NCI-H1048 (cell line): ENCODE measurements at places on chromosomes 2 and 18.
A peak's percentile ranks its signal among the peaks of the same experiment; 100 is the strongest.

DNA sequence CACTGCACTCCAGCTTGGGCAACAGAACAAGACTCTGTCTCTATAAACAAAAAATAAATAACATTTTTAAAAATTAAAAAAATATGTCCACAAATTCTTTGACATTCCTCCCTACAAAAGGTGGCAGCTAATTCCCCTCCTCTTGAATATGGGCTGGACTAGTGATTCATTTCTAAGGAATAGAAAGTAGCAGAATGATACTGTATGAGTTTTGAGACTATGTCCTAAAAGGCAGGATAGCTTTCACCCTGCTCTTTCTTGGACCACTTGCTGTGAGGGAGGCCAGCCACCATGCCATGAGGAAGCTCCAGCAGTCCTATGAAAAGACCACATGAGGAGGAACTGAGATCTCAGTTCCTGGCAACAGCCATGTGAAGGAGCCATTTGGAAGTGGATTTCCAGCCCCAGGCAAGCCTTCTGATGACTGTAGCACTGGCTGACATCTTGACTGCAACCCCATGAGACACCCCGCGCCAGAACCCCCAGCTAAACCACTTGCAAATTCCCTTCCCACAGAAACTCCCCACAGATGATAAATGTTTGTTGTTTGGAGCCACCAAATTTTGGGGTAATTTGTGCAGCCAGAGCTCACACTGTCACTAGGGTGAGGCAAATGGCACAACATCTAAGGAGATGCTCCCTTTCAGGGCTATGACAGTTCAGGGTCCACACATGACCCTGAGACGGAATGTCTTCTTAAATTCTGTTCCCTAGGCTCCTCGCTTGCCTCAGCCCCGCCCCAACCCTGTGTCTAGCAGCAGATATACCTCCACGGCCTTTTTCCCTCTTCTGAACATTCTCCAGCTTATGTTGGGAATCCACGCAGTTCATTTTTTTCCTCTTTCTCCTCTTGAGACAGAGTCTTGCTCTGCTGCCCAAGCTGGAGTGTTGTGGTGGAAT, 17.1 kb upstream of the ATOH8 start:
- DNase-seq = no peak

- DNase-seq = no peak
Measured at GRCh38 chr2:234823196-234823876, 128.5 kb upstream of the SH3BP4 start.

DNA sequence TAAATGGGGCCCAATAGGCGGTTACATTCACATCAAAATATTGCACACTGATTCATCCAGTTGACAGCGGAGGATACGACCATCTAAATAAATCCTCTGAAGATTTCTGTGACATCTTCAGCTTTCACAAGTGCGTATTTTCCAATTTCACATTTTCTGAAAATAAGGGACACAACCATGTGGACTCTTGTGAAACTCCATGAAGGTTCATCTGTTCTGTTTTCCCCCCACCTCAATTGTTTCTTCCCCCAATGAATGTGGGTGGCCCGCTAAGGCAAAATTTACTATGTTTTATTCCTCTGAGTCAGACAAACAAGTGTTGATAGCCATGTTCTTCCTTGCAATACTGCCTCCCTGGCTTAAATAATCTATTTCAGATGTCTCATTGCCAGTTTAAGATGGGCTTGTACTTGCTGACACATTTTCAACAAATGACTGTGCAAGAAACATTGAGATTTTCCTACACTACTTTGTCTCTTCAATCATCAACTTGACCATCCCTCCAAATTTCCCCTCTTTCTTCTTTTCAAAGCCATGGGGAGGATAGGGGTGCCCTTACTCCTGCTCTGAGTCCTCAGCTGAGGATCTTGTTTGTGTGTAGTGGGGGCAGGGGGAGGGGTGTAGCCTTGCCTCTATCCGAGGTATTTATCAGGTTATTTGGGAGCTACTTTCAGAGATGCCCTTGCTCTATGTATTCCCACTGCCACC, 78.2 kb downstream of the BCL11A start:
- no peak for DNase-seq

- no peak for DNase-seq
Measured at GRCh38 chr2:57848723-57849122, 197.9 kb upstream of the VRK2 start.

- DNase-seq = no peak
Measured at GRCh38 chr18:35514752-35515459, 17.1 kb upstream of the INO80C start.

- DNase-seq = no peak
Measured at GRCh38 chr2:207530160-207531031, 634 bp downstream of the CREB1 start.

GRCh38 chr2:56749152-56749752, 565.5 kb downstream of the CCDC85A start:
- DNase-seq = peak; percentile 12

GRCh38 chr2:203578759-203579643, 43.9 kb upstream of the RAPH1 start:
- peak; percentile 20 for DNase-seq

DNA sequence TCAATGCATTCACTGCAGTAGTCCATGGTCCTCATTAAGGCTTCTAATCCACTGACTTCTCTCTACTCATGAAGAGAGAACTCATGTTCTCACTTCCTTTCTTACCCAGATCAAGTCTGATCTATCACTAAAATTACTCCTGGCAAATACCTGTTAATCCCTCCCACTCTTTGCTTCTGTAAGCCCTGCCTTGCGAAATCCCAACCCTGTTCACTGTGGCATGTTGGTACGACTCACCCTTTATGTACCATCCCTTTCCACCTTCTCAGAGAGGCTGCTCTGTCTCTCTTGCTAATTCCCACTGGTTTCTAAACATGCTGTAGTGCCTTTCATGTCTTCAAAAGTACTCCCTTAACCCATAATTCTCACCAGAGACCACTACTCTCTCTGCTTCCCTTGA, 272.2 kb upstream of the ACVR2A start:
- DNase-seq = no peak

- DNase-seq = no peak
Measured at GRCh38 chr18:6737833-6738232, 8.3 kb downstream of the ARHGAP28 start.

GRCh38 chr18:75341267-75341666, 86.2 kb downstream of the SMIM21 start:
- DNase-seq = no peak

GRCh38 chr2:201953396-201953795, 80.3 kb upstream of the FZD7 start:
- DNase-seq = no peak

GRCh38 chr2:180456801-180457200, 449.7 kb upstream of the CWC22 start:
- DNase-seq = no peak

GRCh38 chr2:225086915-225087314, 44.6 kb upstream of the DOCK10 start:
- no peak for DNase-seq

- no peak for DNase-seq
Measured at GRCh38 chr2:67561457-67561965, 164.4 kb downstream of the ETAA1 start.

- no peak for DNase-seq
Measured at GRCh38 chr18:50863840-50864375, 15.0 kb upstream of the ME2 start.

DNA sequence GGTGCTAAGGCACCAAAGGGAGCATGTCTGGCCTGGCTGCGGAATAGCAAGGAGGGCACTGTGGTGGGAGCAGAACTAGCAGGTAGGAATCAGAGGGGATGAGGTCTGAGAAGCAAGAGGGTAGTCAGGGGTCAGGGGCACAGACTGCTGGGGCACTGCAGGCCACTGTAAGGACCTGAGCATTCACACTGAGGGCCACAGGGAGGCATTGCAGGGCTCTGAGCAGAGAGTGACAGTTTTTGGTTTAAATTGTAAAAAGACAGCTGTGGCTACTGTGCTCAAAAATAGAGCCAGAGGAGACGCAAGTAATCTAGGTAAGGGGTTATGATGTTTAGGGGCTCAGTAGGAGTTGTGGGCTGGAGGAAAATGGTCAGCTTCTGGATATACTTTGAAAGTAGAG, 41.5 kb downstream of the ARHGAP25 start:
- no peak for DNase-seq

GRCh38 chr18:78627551-78628346, 351.9 kb upstream of the SALL3 start:
- DNase-seq = no peak

DNA sequence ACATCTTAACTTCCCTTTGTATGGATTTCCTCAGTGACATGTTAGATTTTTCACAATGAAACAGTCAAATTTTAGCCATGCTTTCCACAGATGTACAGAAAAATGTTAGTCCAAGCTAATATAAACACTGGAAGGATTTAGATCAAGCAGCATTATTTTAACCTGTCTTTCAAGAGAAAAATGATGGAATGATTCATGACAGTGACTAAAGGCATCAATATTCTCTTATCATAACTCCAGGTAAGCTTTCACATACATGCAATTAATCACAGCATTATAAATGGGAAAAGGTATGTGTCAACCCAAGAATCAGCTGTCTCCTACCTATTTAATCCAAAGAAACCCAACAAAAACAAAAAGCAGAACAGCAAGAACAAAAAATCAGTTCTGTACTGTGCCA, 92.7 kb downstream of the NCKAP5 start:
- no peak for DNase-seq

DNA sequence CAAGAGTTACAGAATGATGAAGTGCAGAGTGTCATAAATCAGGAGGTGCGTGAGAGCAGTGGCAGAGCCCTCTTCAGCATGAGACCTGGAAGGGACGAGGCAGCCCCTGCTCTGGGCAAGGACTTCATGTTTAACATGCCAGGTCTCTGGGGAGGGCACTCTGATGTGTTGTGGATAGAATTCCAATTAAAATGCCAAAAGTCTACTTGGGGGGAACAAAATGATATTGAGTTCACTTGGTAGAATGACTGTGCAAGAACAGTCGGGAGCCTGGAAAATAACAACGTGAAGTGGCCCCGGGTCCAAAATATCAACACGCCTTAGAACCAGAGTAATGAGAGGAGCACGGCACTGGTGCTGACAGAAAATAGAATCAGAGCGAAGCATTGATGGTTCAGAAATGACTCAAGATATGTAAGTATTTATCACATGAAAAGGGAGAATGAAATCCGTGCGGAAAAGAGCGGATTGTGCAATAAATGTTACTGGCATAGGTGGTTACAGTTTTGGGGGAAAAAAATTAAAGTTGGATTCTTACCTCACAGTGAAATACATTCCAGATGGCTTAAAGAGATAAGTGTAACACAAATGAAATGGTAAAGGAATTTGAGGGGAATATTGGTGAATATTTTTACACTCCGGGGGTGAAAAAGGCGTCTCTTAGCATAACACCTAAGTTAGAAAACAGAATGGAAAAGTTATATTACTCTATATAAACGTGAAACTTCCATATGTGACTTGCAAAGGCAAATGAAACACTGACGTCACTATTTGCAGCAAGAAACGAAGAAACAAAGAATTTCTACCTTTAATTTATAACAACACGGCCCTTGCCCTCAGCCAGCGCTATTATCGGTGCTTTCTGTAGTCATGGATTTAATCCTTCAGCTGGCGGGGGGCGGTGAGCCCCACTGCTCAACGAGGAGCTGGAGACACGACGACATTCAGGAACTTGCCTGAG, 159.4 kb upstream of the TWIST2 start:
- DNase-seq = no peak

DNA sequence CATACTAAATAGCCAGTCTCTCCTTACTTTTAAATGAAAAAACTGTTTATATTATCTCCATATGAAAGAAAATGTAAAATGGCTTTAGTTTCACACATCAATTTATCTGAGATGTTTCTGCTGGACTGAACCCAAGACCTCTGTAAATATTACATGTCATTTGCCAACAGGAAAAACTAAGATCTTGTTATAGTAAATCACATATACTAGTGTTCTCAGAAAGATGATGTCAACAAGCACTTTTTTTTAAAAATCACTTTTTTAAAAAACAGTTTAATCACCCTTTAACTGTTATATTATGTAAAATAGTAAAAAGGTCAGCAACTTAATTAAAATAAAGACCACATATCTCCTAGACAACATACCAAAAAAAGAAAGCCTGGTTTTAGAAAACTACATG, 46.3 kb downstream of the PTPN2 start:
- no peak for DNase-seq

- DNase-seq = no peak
Measured at GRCh38 chr2:160203007-160203406, 2.9 kb upstream of the ITGB6 start.

GRCh38 chr2:127608061-127609030, 37.6 kb upstream of the GPR17 start:
- no peak for DNase-seq

DNA sequence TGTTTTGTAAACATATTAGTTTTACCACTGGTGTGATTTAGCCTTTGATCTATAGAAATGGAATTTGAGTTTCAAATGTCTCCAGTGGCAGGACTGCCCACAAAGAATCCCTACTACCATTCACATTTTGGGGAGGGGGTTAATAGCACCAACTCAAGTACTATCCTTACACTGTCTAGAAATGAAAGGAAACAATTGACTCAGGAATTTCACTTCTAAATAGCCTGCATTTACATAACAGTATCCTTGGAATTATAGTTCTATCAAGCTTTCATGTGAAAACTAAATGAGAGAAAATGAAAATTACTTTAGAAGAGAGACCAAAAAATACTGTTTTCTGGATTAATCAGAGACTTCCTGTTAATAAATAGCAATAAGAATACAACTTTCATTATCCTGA, 7.5 kb upstream of the CCDC93 start:
- no peak for DNase-seq

DNA sequence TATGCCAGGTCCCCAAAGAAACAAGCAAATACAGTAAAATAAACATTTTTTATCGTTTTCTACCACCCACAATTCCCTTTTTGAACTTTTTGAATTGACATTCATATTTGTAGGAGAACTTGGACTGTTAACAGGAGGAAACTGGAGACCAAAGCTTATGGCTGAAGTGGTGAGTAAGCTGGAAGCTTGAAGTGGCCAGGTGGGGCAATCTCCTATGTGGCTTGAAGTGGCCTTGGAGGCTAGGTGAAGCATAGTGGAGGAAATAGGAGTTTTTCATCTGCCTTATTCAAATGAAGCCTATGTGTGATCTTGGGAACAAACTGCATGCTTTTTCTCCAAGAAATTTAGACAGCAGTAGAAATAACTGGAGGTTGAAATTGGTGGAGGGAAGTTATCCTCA, 962.9 kb upstream of the FANCL start:
- no peak for DNase-seq

GRCh38 chr18:5779922-5780321, 115.4 kb downstream of the TMEM200C start:
- DNase-seq = no peak

GRCh38 chr2:12273111-12273510, 443.6 kb upstream of the TRIB2 start:
- no peak for DNase-seq

DNA sequence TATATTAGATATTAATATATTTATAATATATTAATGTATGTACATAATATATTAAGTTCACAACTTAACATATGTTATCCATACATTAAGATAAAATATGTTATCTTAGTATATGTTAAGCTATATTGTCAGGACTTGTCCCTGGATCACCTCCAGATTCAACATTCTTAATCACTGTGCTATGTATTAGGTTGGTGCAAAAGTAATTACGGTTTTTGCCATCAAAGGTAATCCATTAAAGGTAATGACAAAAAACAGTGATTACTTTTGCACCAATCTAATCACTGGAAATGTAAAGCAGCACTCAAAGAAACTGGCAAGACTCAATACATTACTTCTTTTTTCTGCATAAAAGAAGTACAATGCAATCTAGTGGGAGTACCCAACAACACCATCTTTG, 1099.0 kb upstream of the SLC39A10 start:
- DNase-seq = no peak

GRCh38 chr2:95077530-95077825, 44.1 kb downstream of the MRPS5 start:
- no peak for DNase-seq

GRCh38 chr2:223235986-223236385, 184.0 kb downstream of the KCNE4 start:
- DNase-seq = no peak
